ENCODE measurements at places on chromosomes 13 and 19.

GRCh38 chr19:18480006-18480691, 41.7 kb downstream of the ELL start:
- DNase-seq = peak; percentile 91

DNA sequence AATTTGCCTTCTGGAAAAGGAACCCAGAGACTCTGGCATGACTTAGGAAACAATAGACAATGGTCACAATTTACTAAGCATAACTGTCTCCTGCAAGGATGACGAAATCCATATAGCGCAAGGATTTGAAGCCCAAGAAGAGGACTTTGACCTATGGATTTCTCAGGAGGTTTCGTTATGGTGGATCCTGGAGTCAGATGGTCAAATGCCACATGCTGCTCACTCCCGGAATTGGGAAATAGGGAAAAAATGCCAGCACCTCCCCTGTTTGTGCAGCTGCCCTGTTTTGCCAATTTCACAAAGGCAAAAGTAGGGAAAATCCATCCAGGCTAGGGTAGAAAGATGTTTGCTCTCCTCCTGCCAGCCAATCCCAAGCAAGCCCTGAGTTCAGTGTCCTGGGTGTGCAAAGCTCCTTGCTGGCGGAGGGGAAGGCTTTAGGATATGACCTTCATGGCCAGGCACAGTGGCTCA, 23.4 kb downstream of the RDH8 start:
- DNase-seq = no peak

DNA sequence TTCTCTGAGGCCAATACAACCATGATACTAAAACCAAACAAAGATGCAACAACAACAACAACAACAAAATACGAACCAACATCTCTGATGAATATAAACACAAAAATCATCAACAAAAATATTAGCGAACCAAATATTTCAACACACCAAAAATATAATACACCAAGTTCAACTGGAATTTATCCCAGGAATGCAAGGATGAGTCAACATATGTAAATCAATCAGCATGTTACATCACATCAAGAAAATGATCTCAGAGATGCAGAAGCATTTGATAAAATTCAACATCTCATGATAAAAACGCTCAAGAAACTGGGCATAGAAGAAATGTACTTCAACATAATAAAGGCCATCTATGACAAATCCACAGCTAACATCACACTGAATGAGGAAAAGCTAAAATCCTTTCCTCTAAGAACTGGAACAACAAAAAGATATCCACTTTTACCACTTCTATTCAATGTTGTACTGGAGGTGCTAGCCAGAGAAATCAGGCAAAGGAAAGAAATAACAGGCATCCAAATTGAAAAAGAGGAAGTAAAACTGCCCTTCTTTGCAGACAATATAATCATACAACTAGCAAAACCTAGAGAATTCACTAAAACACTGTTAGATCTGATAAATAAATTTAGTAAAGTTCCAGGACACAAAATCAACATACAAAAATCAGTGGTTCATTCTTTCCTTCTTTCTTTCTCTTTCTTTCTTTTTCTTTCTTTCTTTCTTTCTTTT, 2448.7 kb upstream of the PCDH20 start:
- no peak for DNase-seq

DNA sequence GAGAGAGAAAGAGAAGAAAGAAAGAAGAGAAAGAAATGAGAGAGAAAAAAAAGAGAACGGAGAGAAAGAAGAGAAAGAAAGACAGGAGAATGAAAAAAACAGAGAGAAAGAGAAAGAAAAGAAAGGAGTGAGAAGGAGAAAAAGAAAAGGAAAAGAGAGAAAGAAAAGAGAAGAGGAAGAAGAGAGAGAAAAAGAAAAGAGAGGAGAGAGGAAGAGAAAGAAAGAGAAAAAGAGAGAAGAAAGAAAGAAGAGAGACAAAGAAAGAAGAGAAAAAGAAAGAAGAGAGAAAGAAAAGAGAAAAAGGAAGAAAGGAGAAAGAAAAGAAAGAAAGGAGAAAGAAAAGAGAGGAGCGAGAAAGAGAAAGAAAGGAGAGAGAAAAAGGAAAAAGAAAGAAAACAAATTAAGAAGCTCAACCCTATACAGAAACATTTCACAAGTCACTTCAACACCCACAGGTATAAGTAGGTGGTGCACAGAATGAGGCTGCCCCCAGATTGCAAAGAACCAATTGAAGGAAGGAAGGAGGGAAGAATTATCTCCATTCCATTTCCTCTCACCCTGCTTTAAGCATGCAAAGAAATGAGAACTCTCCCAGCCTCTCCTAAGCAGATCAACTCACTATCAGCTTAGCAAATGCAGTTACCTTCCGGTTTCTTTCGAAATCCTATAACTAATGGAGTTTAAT, 98.8 kb upstream of the CACNA1A start:
- no peak for DNase-seq

GRCh38 chr13:113638173-113638746, 19.7 kb downstream of the ATP4B start:
- no peak for DNase-seq

DNA sequence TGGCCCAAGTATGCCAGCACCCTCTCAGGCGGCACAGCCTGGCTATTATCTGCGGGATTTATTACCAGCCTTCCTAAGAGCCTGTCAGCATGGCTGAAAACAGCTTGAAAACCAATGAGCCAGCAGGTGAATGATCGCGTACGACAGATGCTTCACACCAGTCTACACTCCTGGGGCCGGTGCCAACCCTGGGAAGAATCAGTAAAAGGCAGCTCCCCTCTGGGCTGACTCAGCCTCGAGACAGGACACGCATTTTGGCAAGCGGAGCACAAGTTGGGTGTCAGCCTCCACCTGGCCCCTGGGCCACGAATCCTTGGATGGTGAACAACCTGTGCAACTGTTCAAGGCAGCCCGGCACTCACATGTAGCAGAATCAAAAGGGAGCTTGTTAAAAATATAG, 15.6 kb downstream of the EMP3 start:
- no peak for DNase-seq

GRCh38 chr13:42592915-42593900, 19.3 kb downstream of the TNFSF11 start:
- no peak for DNase-seq

GRCh38 chr13:97621025-97621424, 187.1 kb downstream of the RAP2A start:
- DNase-seq = no peak

DNA sequence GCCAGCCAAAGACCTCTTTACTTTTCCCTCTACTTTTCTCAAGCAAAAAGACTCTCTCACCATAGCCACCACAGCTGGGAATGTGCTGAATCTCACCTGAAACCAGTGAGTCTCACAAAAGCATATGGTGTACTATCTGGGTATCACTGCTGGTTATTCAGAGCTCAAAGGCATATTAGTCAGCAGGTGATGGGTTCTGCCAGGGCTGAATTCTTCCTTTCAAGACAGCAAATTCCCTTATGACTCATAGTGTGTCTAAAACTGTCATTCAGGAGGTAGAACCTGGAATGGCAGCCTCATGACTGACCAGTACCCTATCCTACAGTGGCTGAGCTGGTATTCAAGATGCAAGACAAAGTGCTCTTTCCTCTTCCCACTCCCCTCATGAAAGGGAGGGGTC, 2859.1 kb downstream of the PCDH9 start:
- DNase-seq = no peak

DNA sequence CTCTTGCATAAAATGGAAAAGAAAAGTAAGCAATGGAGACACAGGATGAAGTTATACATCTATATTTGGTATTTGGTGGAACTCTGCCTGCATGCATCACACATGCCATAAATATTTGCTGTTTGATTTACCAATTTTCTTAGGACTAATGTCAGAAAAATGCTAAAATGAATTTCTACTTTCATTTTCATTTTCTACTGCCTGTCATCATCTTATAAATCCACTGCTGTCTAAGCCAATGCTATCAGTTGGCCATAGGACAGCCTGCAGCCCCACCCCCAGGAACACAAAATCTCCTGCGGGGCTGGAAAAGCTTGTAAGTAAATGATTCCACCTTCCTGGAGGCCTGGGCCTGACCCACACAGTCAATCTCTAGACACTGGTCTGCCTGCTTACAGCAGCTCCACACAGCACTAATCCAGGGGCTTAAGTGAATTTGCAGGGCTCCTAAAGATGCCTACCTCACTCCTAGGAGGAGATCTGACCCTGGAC, 122.0 kb downstream of the ENOX1 start:
- no peak for DNase-seq

DNA sequence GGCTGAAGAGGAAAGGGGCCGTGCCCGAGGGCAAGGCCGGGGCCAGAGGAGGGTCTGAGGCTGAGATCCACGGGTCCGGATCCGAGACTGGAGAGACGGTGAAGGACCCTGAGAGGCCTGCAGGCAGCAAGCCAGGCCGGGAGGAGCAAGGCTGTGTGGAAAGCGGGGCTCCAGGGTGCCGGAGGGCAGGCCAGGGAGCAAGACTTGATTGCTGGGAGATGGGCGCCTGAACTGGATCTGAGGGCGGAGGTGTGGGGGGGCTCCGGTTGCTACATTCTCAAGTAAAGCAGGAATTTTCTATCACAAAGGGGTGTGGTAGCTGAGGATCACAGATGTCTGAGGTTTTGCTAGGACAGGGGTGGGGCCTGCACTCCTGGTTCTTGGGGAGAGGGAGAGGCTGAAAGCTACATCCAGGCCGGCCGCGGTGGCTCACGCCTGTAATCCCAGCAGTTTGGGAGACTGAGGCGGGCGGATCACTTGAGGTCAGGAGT, 3.8 kb downstream of the MAMSTR start:
- no peak for DNase-seq

GRCh38 chr19:31546205-31546960, 197.1 kb upstream of the TSHZ3 start:
- no peak for DNase-seq

- DNase-seq = no peak
Measured at GRCh38 chr19:1658150-1659083, 6.0 kb upstream of the TCF3 start.

GRCh38 chr19:608155-609003, 18.7 kb downstream of the HCN2 start:
- no peak for DNase-seq

GRCh38 chr19:47694466-47695273, 18.6 kb upstream of the EHD2 start:
- DNase-seq = no peak

GRCh38 chr19:39870171-39870971, 24.2 kb upstream of the FBL start:
- DNase-seq = no peak

DNA sequence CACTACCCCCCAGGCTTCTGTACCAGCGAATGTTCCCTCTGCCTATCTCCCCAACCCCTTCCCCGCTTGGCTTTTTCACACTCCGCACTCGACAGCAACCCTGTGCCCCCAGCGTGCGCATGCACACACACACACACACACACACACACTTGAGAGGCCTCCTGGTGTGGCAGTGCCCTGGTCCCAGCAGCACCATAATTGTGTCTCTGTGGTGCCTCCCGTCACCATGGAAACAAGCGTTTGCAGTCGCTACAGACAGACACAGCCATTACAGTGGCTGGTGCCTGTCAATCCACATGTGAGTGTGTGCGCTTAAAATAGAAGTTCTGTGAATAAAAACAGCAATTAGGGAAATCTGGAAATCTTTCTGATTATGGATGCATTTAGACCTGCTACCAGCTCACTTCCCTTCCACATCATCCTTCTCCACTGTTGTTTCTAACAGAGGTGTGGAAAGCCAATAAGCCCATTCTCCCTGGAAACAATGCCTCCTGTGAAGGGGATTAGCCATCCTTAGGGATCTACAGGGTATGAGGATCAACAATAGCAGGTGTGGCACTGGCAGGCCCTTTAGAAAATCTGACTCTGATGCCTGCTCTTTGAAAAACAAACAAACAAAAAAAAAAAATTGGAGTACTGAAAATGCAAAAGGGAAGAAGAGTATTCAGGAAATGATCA, 146.3 kb downstream of the DCLK1 start:
- no peak for DNase-seq

- DNase-seq = no peak
Measured at GRCh38 chr19:33691030-33691427, 69.3 kb downstream of the CHST8 start.

- no peak for DNase-seq
Measured at GRCh38 chr13:25933520-25933919, 118.3 kb downstream of the SHISA2 start.

DNA sequence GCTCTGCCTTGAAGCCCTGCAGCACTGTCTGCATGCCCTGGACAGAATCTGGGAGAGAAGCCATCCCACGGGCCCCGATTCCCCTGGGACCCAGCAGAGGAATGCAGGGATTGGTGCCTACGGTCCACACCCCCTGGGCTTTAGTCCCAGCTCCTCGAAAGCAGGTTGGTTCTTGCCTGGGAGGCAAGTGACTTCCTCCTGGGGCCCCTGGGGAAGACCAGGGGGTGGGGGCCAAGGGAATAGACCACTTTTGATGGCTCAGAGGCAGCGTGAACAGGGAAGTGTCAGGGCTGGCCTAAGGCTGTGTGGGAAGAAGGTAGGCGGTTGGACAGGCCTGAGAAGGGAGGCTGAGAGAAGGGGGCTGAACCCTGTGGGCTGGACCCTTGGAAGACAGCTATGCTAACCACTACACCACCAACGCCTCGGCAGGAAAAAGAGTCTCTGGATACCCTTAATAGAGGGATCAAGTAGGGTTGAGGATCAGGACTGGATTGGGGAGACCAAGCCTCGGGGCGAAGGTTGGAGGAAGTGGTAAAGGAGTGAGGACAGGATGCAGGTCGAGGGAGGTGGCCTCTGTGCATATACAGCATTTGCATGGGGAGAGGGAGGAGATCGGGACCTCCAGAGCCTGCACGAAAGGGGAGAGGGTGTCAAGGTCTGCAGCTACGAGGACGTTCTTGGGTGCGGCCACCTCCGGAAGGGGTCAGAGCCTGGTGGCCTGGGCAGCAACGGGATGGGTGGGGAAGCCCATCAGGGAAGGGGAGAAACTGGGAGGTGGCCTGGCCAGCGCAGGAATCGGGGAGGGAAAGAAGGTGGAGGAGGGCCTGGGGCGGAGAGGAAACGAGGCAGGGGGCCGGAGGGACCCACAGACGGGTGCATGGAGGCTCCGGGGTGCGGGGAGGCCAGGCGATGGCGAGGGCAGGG, 709 bp downstream of the DPP9 start:
- DNase-seq = no peak

DNA sequence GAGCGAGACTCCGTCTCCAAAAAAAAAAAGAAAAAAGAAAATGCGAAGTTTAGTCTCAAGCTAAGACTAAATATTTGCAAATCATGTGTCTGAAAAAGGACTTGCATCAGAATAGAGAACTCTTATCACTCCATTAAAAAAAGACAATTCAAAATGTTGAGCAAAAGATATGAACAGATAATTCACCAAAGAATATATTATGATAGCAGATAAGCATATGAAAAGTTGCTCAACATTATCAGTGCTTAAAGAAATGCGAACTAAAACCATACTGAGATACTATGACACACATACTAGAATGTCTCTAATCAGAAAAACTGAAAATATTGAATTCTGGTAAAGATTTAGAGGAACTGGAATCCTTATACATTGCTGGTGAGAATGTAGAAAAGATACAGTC, 38.7 kb upstream of the SACS start:
- DNase-seq = no peak

Data from right atrium auricular region (tissue), 2 donors.